ENCODE measurements at places on chromosomes 5 and 9.

DNA sequence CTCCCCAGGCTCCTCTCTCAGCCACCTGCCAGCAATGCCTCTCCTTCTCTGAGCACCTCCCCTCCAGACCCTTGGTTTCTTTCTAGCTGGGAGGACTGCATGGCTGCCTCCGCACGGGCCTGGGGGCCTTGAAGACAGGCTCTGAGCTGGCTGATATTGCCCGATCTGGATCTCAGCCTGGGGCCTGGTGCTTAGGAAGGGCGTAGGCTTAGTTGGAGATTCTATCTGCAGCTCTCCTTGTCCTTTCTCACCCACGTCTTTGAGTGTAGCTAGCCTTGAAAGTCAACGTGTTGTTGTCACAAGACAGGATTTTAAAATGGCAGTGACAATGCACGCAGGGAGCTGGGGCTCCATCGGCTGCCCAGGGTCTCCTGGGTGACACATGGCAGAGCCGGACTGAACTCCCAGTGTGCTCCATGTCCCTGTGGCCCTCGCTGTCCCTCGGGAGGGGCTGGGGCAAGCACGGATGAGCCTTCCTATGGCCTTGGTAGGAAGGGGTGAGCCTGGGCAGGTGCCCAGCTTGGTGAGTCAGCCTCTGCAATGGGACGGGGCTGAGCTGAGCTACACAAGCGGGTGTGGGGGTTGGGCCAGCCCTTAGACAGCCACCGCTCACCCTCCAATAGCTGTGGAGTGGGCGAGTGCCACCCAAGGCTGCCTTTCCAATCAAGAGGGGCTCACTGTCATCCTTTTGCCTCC lies 9.4 kb downstream of the ADAMTSL2 start:
- DNase-seq = no peak

- DNase-seq = no peak
Observed at GRCh38 chr5:53326424-53327153, 153.8 kb upstream of the FST start.

- no peak for DNase-seq
Observed at GRCh38 chr5:179128976-179129375, 68.8 kb downstream of the ZNF354C start.

DNA sequence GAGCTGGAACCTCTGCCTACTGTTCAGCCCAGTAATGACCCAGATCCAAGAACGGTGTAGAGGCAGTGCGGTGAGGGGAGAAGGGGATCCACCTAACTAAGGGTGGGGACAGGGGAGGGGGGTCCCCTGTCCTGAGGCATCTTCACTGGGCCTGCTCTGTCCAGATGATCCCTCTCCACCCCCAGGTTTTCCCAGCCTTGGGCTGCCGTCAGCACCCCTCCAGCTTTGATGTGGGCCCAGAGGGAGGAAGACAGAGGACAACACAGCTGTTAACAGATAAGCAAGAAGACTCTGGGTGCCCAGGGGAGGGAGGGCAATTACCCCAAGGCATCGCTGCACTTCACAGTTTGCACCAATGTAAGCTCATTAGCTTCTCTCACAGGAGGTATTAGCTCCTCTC lies 19.3 kb downstream of the BICD2 start:
- DNase-seq = no peak

DNA sequence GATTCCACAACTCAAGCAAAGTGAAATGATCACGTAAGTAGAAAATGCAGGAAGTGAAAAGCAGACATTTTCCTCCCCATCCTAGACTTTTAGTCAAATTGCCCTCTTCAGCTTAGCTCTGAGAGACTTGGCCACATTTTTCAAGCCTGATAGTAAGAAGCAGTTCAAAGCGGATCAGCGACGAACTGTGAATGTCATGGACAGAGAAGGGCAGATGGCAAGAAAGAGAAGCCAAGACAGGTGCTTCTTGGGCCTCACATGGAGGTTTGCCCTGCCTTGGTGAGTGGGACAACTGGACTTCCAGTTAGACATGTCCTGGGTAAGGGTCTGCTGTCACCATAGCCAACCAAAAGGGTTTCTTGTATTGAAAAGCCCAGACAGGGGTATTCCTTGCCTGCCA lies 291.5 kb downstream of the MED10 start:
- DNase-seq = no peak

- DNase-seq = no peak
Observed at GRCh38 chr9:119213471-119213870, 155.8 kb downstream of the BRINP1 start.

- no peak for DNase-seq
Observed at GRCh38 chr5:142859037-142859436, 88.9 kb downstream of the ARHGAP26 start.

- DNase-seq = no peak
Observed at GRCh38 chr9:131747352-131747751, 7.5 kb upstream of the RAPGEF1 start.

DNA sequence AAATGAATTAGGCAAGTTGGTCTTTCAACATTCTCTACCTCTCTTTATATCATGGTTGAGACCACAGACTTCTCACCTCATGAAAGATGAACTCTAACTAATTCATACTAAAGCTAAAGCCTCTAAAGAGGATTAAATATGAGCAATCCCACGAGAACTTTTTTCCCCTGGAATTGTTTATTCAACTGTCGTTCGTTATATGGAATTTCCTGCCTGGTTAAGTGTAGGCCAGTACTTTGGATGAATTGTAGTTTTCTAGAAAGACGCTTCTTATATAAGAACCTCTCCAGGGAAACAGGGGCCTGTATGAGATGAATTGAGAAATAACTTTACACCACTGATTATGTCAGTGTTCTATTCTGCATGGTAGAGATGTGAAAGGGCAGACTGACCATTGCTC lies 42.9 kb downstream of the PDCD1LG2 start:
- no peak for DNase-seq

GRCh38 chr5:83740741-83741140 lies 20.1 kb upstream of the HAPLN1 start:
- no peak for DNase-seq

DNA sequence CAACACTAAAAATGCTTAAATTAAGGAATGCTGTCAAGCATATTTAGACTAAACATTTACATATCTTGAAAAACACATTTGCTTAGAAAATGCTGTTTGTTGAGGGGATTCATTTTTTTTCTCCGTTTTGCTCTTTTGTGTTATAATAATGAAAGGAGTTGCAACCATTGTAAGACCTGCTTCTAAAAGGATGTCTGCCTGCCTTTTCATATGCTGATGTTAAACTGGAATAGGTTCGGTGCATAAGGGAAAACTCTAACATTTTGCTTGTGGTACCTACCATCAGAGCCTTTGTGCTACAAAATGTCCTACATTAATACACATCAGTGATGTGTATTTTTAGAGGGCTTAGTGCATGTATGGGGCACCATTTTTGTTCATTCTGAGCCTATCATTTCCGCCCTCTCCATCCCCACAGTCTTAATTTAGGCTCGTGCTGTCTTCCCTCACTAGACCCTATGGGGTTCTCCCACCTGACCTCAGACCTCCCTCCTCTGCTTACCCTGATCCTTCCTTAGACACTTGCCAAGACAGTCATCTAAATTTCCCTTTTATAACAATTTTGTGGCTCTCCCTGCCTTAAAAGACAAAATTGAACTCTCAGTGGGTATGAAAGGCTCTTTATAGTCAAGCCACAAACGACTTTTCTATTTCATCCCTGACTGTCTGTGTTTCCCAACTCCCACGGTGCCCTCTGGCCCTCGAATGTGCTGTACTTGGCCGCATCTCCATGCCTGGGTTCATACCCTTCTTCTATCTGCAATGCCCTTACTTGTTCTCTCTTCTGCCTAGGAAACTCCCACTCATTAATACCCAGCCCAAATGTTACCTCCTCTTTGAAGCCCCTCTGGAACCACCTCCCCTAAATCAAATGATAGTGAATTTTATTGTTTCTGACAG lies 61.2 kb downstream of the CMYA5 start:
- no peak for DNase-seq

DNA sequence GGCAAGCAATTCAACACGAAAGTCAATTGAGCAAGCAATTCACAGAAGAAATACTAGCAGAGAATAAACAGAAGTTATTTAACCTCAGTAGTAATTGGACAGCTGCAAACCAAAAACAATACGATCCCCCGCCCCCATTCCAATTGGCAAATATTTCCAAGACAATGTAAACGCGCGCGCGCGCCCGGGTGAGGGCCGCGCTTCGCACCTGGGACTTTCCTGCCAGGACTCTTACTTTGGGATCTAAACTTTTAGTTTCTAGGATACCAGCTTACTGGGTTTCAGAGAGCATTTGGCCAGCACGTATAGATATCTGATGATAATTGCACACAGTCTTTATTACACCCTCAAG lies 8.6 kb downstream of the RUFY1 start:
- peak; percentile 38 for DNase-seq

- no peak for DNase-seq
Observed at GRCh38 chr5:123800640-123801039, 288.7 kb downstream of the CSNK1G3 start.

DNA sequence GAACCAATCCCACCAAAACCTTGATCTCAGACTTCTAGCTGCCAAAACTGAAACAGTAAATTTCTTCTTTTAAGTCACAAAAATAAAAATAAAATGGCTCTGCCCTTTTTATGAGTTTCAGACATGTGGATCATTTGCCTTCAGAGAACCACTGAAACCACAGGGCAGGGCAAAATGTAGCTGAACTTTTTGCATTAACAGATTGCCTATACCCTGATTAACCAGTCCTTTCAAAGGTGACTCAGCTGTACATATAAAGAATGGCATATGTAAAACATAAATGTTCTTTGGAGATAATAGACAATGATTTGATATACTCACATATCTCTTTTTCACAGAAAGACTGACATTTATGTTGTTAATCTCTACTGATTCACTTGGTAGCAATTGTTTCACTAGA lies 187.1 kb upstream of the GRIN3A start:
- no peak for DNase-seq

DNA sequence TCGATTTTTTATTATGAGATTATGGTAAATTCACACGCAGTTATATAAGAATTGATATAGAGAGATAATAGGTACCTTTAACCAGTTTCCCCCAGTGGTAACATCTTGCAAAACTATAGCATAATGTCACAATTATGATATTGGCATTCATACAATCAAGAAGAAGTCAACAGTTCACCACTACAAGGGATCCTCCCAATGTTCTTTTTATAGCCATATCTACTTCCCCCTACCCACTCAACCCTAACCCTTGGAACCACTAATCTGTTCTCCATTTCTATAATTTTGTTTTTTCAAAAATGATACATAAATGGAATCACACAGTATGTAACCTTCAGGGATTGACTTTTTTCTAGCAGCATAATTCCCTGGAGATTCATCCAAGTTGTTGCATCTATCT lies 9.8 kb downstream of the ACTL7B start:
- no peak for DNase-seq

GRCh38 chr9:134424818-134425217 lies 98.6 kb downstream of the RXRA start:
- DNase-seq = no peak

- no peak for DNase-seq
Observed at GRCh38 chr9:131015112-131015511, 6.1 kb downstream of the LAMC3 start.

- no peak for DNase-seq
Observed at GRCh38 chr9:71052287-71052686, 69.1 kb downstream of the TRPM3 start.

DNA sequence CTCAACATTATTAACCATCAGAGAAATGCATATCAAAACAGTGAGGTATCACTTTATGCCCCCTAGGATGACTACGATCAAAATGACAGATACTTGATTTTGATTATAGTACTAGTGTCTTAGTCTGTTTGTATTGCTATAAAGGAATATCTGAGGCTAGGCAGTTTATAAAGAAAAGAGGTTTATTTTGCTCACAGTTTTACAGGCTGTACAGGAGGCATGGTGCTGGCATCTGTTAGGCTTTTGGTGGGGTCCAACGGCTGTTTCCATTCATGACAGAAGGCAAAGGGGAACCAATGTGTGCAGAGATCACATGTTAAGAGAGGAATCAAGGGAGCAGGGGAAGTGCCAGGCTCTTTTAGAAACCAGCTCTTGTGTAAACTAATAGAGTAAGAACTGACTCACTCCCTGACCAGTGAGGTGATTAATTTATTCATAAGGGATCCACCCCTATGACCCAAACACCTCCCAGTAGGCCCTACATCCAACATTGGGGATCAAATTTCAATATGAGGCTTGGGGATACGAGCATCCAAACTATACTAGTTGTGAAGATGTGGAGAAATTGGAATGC lies 16.0 kb upstream of the AFF4 start:
- no peak for DNase-seq

GRCh38 chr9:131733541-131734061 lies 6.3 kb downstream of the RAPGEF1 start:
- no peak for DNase-seq

- DNase-seq = no peak
Observed at GRCh38 chr5:170028124-170028523, 47.8 kb upstream of the INSYN2B start.

DNA sequence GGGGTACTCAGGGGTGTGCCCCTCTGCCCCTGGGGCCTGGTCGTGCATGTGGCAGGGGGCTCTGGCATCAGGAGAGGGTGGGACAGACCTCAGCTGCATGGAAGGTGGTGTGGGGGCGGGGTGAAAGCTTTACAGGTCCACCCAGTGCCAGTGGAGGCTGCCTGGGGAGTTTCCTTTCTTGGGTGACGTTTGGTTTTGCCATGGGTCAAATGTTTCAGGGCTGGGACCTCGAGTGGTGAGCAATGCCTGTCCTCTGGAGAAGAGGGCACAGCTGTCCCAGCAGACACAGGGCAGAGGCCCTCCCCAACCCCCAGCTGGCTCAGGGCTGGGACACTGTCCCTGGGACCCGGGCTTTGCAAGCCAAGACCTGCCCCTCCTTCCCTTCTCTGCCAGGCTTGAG lies 3.6 kb downstream of the RXRA start:
- no peak for DNase-seq

GRCh38 chr9:134341306-134341705 lies 15.1 kb downstream of the RXRA start:
- no peak for DNase-seq

DNA sequence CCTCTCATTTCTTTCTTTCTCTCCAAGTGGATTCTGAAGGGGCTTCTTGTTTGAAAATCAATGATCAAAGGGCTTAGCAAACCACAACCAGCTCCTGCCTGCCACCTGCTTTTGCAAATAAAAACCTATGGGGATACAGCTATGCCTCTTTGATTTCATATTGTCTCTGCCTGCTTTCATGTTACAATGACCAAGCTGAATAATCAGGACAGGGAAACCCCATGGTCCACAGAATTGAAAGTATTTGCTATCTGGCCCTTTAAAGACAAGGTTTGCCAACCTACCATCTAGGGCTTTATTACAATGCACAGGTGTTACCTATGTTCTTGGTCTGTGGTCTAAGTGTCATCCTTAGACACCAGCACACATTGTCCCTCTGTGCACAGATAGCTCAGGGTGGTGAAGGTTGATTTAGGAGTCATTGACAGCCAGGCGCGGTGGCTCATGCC lies 28.8 kb upstream of the PLIN2 start:
- no peak for DNase-seq

- DNase-seq = no peak
Observed at GRCh38 chr9:74071502-74071901, 425.6 kb upstream of the RORB start.

All from NCI-H1417 treated with DMSO at 0.1 percent for 48 hours (cell line).